ENCODE measurements at places on chromosomes 1 and 21. TPM values are rescaled to one million over a fixed set of nuclear protein-coding genes. Genes with fewer than 3 reads are reported as not detected.

LINGO4 gene
- not detected for polyA plus RNA-seq

TSPAN2 gene
- 7.4 TPM for polyA plus RNA-seq

DNA sequence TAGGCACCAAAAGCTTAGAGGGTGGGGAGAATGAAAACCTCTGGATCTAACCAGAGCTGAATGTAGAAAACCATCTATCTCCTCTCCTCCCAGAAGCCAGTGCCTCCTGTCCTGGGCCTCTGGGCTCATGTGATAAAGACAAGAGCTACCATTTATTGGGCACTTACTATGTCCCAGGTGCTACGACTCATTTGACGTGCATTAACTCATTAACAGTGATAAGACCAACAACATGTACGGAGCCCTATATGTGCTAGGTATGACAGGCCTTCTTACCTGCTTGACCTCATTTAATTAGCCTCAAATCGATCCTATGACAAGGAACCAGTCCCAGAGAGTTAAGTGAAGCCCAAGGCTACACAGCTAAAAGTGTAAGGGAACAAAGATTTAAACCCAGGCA is 19.7 kb downstream of the CAPZB start:
- H3K27me3 ChIP-seq = no peaks in the 10 kb centered on the region
- H3K4me3 ChIP-seq = no peak overlapping the region
- H3K4me1 ChIP-seq = peaks cover 16% of the 10 kb centered on the region
- no peak overlapping the region for H3K27ac ChIP-seq
- no peak for DNase-seq

DNA sequence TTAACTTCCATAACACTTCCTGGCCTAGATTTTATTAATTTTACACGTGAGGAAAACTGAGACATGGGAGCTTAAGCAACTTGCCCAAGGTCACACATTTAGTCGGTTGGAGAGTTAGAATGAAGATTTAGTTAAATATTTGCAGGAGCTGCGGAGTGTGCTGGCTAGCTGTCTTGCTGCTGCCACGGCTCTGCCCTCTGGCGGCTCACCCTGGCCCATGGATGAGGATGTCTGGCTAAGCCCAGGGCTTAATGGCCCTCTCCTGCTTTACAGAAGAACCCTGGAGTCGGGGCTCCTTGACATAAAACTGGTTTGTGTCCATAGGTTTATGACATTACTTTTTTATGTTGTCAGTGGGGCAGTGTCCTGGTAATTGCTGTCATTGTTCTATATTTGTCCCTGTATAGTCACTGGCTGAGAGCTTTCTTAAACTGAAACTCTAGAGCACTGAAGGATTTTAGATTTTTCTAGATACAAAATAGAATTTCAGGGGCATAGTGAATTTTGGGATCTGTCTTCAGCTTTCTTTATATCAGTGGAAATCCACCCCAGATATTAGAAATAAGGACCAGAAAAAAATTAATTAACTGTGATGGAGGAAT is 88.9 kb upstream of the WLS start:
- H3K27ac ChIP-seq = no peak overlapping the region
- no peaks in the 10 kb centered on the region for H3K27me3 ChIP-seq
- H3K36me3 ChIP-seq = no peaks in the 10 kb centered on the region
- no peak overlapping the region for H3K4me3 ChIP-seq

GRCh38 chr1:3316340-3316943 is 138.0 kb upstream of the ARHGEF16 start:
- no peaks in the 10 kb centered on the region for H3K36me3 ChIP-seq
- H3K27ac ChIP-seq = no peak overlapping the region
- H3K27me3 ChIP-seq = peaks cover 21% of the 10 kb centered on the region

DNA sequence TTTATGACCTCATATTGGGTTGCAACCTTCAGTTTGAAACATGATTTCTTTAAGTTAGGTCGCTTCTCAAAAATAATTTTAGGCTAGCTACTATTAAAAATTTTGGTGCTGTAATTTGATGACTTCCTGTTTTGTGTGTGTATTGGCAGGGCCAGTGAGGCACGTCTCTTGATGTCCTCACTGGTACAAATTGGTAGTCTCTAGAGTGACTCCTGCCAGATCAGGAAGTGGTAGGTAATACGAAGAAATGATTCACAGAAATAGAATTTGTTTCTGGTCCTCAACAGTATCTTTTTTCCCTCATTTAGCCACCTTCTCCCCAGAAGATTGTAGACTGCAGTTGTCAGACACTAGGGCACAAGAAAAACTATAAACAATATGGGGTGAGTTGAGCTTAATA is 120.9 kb upstream of the KIAA1614 start:
- no peaks in the 10 kb centered on the region for H3K27me3 ChIP-seq
- H3K4me1 ChIP-seq = no peaks in the 10 kb centered on the region
- DNase-seq = no peak
- no peaks in the 10 kb centered on the region for H3K36me3 ChIP-seq

GRCh38 chr1:100395913-100396312 is 43.6 kb downstream of the CDC14A start:
- no peak overlapping the region for H3K27ac ChIP-seq
- no peak for DNase-seq
- H3K36me3 ChIP-seq = no peaks in the 10 kb centered on the region
- H3K4me3 ChIP-seq = no peak overlapping the region
- H3K4me1 ChIP-seq = no peaks in the 10 kb centered on the region
- H3K27me3 ChIP-seq = no peaks in the 10 kb centered on the region
